ENCODE measurements at places on chromosomes 4 and X. TPM values are rescaled to one million over a fixed set of nuclear protein-coding genes. Genes with fewer than 3 reads are reported as not detected.

DNA sequence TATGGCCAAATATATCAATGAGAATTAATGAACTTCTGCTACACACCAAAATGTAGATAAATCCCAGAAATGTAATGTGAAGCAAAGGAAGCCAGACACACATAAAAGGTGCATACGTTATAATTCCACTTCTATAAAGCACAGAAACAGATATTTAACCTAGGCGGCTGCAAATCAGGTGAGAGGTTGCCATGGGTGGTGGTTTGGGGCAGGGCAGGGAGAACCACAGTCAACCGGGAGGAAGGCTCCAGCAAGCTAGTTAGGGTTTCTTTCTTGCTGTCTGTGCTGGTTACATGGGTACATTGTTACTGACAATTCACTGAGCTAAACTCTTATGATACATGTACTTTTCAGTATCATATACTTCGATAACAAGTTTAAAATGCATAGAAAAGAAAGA lies 9.7 kb upstream of the PPARGC1A start:
- H3K36me3 ChIP-seq = no peaks in the 10 kb centered on the region
- no peaks in the 10 kb centered on the region for H3K4me1 ChIP-seq
- no peak for DNase-seq

Gene FUNDC2
- total RNA-seq = 47.4 TPM

DNA sequence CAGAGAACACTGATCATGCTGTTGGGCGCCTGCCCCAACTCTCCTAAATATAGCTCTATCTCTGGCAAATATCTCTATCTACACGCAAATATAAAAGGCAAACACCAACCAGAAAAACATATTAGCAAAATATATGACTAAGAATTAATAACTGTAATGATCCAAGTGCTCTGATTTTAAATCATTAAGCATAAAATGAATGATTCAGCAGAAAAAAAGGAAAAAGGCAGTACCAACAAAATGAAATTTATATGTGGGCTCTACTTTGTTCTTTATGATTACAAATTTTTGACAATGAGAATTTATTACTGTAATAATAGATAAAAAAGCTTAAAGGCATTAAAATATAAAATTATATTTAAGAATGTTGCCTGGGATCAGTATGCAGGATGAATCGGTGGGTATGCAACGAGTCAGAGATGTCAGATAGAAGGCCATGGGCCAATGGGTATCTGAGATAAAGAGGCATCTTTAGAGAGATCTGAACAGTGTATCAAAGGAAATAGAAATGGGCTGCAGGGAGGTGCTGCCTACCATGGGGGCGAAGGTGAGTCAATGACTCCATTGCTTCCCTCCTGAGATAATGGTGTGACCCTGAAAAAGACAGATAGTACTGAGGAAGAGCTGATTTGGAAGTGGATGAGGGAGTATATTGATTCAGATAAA lies 234.8 kb downstream of the SCFD2 start:
- no peaks in the 10 kb centered on the region for H3K4me1 ChIP-seq
- no peaks in the 10 kb centered on the region for H3K27me3 ChIP-seq
- peak overlapping the region; percentile 8 for H3K27ac ChIP-seq
- H3K36me3 ChIP-seq = peaks cover 26% of the 10 kb centered on the region

DNA sequence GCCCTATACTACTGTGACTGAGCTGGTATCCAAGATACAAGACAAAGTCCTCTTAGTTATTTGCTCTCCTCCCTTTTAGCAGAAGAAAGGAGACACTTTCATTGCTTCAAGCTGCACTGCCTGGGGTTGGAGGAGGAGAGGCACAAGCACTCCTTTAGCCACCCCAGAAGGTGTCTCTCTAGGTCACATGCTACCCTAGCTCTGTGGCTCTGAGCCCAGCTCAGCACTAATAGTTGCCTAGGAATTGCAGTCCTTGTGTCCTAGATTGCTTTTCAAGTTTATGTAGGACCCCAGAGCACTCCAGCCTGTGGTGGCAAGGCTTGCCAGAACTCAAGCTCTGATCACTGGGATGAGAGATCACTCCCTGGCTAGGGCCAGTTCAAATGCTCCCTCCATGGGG lies 24.4 kb upstream of the LHFPL1 start:
- H3K36me3 ChIP-seq = no peaks in the 10 kb centered on the region
- H3K4me1 ChIP-seq = no peaks in the 10 kb centered on the region
- no peak overlapping the region for H3K27ac ChIP-seq
- H3K27me3 ChIP-seq = peaks cover 3% of the 10 kb centered on the region
- no peak overlapping the region for H3K4me3 ChIP-seq
- no peak for DNase-seq

DNA sequence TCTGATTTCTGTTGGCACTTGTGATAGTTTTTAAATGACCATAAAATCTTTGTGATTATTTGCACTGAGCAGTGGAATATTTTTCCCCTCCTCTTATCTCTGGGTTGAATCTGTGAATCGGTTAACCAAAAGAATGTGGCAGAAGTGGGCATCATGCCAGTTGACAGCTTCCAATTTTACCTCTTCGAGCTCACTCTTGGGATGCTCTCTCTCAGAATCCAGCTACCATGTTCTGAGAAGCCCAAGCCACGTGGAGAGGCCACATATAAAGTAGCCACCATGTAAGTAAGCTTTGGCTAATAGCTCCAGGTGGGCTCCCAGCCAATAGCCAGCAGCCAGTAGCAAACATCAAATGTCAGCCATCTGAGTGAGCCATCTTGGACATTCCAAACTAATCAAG lies 12.9 kb upstream of the WDR19 start:
- DNase-seq = no peak
- H3K36me3 ChIP-seq = no peaks in the 10 kb centered on the region
- H3K27ac ChIP-seq = no peak overlapping the region
- peaks cover 20% of the 10 kb centered on the region for H3K27me3 ChIP-seq

GRCh38 chr4:170202721-170203120 lies 113.0 kb upstream of the AADAT start:
- no peaks in the 10 kb centered on the region for H3K4me1 ChIP-seq
- H3K4me3 ChIP-seq = no peak overlapping the region
- H3K27ac ChIP-seq = no peak overlapping the region
- no peaks in the 10 kb centered on the region for H3K27me3 ChIP-seq
- no peaks in the 10 kb centered on the region for H3K36me3 ChIP-seq
- DNase-seq = no peak

GRCh38 chr4:22667332-22667940 lies 25.3 kb upstream of the GBA3 start:
- no peaks in the 10 kb centered on the region for H3K27me3 ChIP-seq
- H3K27ac ChIP-seq = no peak overlapping the region
- DNase-seq = no peak
- no peak overlapping the region for H3K4me3 ChIP-seq
- H3K4me1 ChIP-seq = peaks cover 13% of the 10 kb centered on the region

Gene KIT
- 0.64 TPM for total RNA-seq

DNA sequence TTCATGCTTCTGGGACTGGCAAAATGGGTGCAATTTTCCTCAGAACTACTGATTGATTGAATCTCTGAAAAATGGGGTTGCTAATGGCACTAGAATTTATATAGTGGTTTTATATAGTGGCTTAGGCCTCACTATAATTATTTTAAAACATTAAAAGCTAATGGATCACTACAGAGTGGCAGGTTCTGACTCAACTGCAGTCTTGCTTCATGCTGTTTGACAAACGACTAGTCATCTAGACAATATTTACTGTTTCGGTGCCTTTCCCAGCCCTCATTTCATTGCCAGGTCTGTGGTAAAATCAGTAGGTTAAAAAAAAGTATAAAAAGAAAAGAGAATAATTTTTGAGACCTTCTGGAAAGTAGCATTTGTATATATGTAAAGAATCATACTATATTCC lies 352.8 kb upstream of the ATOH1 start:
- H3K27me3 ChIP-seq = no peaks in the 10 kb centered on the region
- H3K27ac ChIP-seq = no peak overlapping the region
- no peak for DNase-seq

DNA sequence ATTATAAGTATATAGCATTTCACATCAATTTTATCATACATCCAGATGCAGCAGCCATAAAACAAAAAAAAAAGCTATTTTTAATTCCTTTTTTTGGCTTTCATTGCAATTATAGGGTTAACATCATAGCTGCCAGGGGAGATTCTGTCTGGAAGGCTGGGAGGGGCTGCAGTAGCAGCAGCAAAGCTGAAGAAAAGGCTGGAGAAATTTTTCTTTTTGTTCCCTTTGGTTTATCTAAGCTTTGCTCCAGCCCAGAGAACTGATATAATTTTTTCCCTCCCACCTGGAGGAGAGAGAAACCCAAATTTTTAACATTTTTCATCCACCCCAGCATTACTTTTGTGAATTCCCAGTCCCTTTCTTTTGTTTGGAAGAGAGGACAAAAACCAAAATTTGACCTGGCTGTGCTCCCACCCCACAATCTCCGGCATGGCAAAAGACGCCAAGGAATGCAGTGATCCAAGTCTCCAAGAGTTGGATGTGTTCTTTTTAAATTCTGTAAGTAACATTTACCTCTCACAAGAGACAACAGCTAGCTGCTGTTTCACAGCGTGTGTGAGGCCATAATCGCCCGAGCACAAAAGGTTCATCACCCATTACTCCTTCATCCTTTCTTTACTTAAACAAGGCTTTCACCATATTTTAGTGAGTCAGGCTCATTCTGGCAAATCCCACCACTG lies 25.1 kb upstream of the FAM156A start:
- H3K27me3 ChIP-seq = no peaks in the 10 kb centered on the region
- H3K4me1 ChIP-seq = no peaks in the 10 kb centered on the region
- DNase-seq = no peak
- no peaks in the 10 kb centered on the region for H3K36me3 ChIP-seq

GRCh38 chrX:31580726-31581125 lies 508.9 kb upstream of the FTHL17 start:
- H3K36me3 ChIP-seq = no peaks in the 10 kb centered on the region
- DNase-seq = no peak
- no peak overlapping the region for H3K27ac ChIP-seq
- H3K4me1 ChIP-seq = no peaks in the 10 kb centered on the region
- no peaks in the 10 kb centered on the region for H3K27me3 ChIP-seq
- no peak overlapping the region for H3K4me3 ChIP-seq

GRCh38 chr4:183349673-183350072 lies 27.4 kb upstream of the CLDN24 start:
- DNase-seq = no peak
- no peak overlapping the region for H3K4me3 ChIP-seq
- peaks cover 10% of the 10 kb centered on the region for H3K27me3 ChIP-seq
- no peaks in the 10 kb centered on the region for H3K4me1 ChIP-seq
- no peak overlapping the region for H3K27ac ChIP-seq

DNA sequence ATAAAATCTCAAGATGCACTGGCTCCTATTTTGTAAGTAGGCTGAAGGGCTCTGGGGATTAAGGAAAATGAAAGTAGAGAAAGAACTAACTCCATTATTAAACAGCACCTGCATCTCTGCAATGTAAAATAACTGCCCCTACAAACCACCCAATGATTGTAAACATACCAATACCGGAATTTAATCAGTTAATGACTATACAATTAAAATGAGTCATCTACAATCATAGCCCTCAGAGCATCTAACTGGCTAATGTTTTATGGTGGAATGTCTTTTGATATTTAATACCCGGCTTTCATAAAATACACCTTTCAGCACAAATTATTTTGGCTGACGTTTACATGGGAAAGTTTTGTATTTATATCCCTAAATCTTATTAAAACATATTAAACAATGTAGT lies 142.3 kb downstream of the PAPSS1 start:
- peaks cover 8% of the 10 kb centered on the region for H3K27me3 ChIP-seq
- H3K27ac ChIP-seq = no peak overlapping the region
- no peaks in the 10 kb centered on the region for H3K36me3 ChIP-seq
- no peaks in the 10 kb centered on the region for H3K4me1 ChIP-seq

GRCh38 chr4:151475035-151475714 lies 66.2 kb downstream of the FHIP1A start:
- H3K36me3 ChIP-seq = no peaks in the 10 kb centered on the region
- H3K27me3 ChIP-seq = peaks cover 24% of the 10 kb centered on the region
- H3K27ac ChIP-seq = no peak overlapping the region
- H3K4me1 ChIP-seq = no peaks in the 10 kb centered on the region
- H3K4me3 ChIP-seq = no peak overlapping the region

- no peak overlapping the region for H3K4me3 ChIP-seq
- peaks cover 1% of the 10 kb centered on the region for H3K4me1 ChIP-seq
- no peaks in the 10 kb centered on the region for H3K27me3 ChIP-seq
- no peak for DNase-seq
These were observed 259.8 kb downstream of the ARHGAP10 start for GRCh38 chr4:147991543-147992283.

Gene MAGEA4
- total RNA-seq = not detected

- DNase-seq = no peak
- no peaks in the 10 kb centered on the region for H3K4me1 ChIP-seq
- H3K4me3 ChIP-seq = no peak overlapping the region
- no peaks in the 10 kb centered on the region for H3K36me3 ChIP-seq
- H3K27ac ChIP-seq = no peak overlapping the region
- H3K27me3 ChIP-seq = no peaks in the 10 kb centered on the region
These were observed 424.5 kb upstream of the CTSO start for GRCh38 chr4:156378033-156378665.

DNA sequence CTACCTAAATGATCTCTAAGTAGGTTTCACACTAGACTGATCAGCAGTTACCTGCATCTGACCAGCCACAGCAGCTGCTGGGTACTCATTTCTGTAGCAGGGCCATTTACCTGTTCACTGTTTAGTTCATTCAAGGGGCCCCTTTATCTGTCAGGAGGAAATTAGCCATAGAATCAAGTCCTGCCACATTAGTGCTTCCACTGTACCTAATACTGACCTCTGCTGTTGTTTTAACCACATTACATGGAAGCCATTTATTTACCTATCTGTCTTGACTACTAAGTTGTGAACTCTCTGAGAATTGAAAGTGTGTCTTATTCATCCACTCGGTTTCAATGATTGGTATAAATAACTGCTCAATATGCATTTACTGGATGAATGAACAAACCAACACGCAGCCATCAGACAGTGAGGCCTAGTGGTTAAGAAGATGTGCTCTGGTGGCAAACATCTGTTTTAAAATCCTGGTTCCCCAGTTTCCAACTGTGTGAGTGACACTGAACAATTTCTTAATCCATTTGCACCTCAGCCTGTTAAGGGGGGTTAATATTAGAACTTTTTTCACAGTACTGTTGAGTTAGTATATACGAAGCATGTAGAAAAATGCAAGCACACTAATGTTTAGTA lies 30.0 kb upstream of the ANXA5 start:
- no peak overlapping the region for H3K4me3 ChIP-seq
- no peaks in the 10 kb centered on the region for H3K4me1 ChIP-seq
- peaks cover 3% of the 10 kb centered on the region for H3K27me3 ChIP-seq
- H3K36me3 ChIP-seq = no peaks in the 10 kb centered on the region
- no peak overlapping the region for H3K27ac ChIP-seq
- no peak for DNase-seq

DNA sequence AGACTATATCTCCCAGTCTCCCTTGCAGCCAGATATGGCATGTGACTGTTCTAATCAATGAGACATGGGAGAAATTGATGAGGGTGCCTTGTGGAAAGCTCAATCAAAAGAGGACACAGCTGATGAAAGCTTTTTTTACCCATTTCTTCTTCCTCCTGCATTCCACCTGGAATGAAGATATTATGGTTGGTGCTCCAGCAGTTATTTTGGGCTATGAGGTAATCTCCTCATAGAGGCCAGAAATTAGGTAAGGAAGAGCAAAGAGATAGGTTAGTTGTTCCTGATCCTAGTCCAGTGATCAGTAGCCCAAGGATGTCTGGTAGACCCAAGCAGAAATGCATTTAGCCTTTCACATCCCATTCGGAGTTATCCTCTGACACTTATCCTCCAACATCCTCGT lies 16.8 kb upstream of the KIAA0232 start:
- H3K27ac ChIP-seq = no peak overlapping the region
- H3K4me1 ChIP-seq = peaks cover 24% of the 10 kb centered on the region
- H3K27me3 ChIP-seq = no peaks in the 10 kb centered on the region

GRCh38 chr4:162162672-162163071 lies 1.1 kb downstream of the FSTL5 start:
- H3K4me1 ChIP-seq = peaks cover 1% of the 10 kb centered on the region
- H3K36me3 ChIP-seq = no peaks in the 10 kb centered on the region
- no peaks in the 10 kb centered on the region for H3K27me3 ChIP-seq
- no peak overlapping the region for H3K4me3 ChIP-seq

Gene CT47C1
- not detected for total RNA-seq

Measured in activated naive CD8-positive, alpha-beta T cell treated with anti-CD3 and anti-CD28 coated beads, Interleukin-2, amount 10 ng/mL, durations not matched to agents 7 days and 5 days (primary cell).